ENCODE measurements at places on chromosomes 2 and 18.
A peak's percentile ranks its signal among the peaks of the same experiment; 100 is the strongest.

GRCh38 chr2:238407566-238407965 is 19.2 kb upstream of the ASB1 start:
- no peak for DNase-seq

DNA sequence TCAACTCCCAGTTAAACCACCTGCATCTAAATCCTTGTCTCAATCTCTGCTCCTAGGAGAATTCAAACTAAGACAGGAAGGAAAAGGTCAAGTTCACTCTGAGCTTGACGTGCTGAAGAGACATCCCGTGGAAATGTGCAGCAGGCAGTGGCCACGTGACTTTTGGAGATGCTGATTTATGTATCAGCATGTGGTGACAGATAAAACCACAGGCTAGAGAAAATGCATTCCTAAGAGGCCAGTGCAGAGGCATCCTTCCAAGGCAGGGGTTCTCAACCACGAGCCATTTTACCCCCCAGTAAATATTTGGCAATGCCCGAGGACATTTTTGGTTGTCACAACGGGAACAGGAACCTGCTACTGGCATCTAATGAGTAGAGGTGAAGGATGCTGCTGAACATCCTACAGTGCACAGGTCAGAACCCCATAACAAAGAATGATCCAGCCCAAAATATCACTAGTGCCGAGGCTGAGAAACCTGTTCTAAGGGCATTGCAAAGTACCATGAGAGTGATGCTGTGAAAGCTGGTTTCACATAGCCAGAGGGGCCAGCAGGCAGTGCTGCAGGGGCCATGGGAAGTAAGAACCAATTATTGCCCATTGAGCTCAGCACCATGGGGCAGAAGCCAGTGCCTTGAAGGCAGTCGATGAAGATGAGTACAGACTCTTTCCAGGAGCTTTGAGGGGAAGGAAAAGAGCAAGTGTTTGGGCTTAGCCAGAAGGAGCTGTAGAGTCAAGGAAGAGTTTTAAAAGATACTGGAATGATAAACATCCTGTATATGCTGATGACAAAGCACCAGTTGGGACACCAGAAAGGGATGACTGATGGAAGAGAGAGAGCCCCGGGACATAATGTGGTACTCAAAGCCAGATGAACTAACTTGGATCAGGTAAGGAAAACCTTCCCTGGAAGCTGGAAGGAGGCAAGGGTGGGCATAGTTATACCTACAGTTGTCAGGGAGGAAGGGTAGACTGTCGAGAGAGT is 174.6 kb downstream of the HAUS1 start:
- DNase-seq = peak; percentile 39

DNA sequence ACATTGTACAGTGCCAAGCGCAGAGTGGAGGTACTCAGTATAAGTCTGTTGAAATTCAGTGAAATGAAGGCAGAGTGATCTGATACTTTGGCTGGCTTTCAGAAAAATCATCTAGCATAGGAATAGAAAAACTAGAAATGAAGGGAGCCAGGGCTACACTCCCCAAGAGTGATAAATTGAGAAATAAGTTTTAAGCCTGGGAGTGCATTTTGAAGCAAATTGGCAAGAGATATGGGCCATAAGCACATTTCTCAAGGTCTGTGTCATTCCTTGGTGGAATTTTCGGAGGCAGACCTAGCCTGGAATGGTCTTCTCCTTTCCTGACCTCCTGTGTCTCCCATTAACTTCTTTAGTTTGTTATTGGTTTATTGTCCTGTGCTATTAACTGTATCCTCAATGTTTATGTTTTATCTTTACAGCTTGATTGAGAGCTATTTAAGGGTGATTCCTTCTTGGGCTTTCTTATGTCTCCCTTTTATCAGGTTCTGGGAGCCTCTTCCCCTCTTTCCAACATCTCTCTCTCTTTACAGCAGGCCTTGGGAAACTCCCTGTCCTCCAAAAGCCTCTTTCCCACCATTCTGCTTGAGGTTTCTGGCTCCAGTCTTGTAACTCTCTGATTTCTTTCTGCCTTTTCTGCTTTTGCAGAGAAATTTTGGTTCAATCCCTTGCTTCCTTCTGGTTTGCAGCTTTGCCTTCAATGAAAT is 649.5 kb downstream of the SLC4A3 start:
- DNase-seq = peak; percentile 65

- no peak for DNase-seq
These were observed 127.3 kb upstream of the CXCR4 start for GRCh38 chr2:136245211-136245610.

DNA sequence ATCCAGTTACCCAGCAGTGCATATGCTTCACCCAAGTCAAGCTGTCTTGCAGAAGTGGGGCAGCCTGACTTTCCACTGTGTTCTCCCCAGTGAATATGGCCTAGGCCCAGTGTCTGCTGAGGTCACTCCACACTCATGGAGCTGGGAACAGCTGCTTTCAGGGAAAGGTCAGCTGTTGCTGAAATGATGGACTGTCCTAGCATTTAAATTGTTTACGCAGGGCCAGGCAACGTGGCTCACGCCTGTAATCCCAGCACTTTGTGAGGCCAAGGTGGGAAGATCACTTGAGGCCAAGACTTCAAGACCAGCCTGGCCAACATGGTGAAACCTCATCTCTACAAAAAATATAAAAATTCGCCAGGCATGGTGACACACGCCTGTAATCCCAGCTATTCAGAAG is 86.5 kb downstream of the LIPG start:
- DNase-seq = no peak

GRCh38 chr18:75475228-75475627 is 47.7 kb upstream of the SMIM21 start:
- DNase-seq = peak; percentile 88

DNA sequence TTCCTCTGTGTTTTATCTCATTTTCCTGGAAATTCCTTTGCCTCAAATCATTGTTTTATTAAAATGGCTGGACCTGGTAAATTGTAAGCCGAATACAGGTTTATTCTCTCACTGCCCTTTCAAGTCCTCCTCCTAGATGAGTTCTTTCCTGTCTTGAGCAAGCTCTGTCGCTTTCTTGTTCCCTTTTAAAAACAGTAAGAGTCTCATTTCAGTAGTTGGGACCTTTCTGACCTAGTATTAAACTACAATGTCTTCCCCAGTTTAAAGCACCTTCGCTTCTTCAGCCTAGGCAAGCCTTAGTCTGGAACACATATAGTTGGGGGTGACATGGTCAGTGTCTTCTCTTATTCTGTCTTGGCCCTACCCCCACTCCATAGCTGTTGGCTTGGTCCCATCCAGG is 40.9 kb upstream of the SP140L start:
- no peak for DNase-seq

DNA sequence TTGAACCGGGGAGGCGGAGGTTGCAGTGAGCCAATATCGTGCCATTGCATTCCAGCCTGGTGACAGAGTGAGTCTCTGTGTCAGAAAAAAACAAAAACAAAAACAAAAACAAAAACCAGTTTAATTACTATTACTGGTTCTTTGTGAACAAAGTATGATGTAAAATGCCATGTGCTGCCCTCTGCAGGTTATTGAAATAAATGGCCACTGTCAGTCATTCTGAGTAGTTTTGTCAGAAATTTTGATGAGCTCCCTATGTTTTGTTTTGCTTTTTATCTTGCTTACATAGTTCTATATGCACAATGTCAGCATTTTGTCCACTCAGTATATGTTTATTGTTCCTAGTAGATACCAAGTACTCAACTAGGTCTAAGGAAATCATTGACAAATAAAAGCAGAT is 423.6 kb upstream of the CHST9 start:
- DNase-seq = no peak

DNA sequence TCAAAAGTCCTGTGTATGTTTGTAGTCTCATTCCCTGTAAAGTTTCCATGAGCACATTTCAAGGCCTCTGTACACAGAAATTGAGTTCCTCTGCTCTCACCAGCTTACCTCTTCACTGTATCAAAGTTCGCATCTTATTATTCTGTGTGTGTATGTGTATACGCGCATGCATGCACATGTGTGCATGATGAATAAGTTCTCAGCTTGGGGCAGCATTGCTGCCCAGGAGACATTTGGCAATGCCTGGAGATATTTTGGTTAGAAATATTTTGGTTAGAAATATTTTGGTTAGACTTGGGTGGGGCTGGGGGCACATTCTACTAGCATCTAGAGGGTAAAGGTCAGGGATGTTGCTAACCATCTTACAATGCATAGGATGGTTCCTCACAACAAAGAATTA is 23.4 kb downstream of the TCF7L1 start:
- no peak for DNase-seq

- DNase-seq = no peak
These were observed 53.5 kb upstream of the UBE2F start for GRCh38 chr2:237913193-237913917.

DNA sequence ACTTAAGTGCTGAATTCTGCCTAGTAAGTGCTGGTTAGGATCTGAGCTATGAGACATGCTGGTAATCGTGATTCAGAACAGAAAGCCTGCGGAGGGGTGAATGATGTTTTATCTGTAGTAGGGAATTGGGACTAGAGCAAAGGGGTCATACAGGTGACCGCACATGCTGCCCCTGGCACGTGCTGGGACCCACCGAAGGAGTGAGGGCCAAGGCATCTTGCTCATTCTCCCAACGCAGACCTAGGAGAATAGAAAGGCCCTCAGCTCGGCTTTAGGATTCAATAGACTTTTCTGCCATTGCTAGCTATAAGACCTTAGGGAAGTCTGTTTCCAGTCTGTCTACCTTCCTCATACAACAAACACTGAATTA is 8.8 kb upstream of the SMAD7 start:
- no peak for DNase-seq

GRCh38 chr2:151237422-151238025 is 24.1 kb downstream of the RBM43 start:
- DNase-seq = no peak

DNA sequence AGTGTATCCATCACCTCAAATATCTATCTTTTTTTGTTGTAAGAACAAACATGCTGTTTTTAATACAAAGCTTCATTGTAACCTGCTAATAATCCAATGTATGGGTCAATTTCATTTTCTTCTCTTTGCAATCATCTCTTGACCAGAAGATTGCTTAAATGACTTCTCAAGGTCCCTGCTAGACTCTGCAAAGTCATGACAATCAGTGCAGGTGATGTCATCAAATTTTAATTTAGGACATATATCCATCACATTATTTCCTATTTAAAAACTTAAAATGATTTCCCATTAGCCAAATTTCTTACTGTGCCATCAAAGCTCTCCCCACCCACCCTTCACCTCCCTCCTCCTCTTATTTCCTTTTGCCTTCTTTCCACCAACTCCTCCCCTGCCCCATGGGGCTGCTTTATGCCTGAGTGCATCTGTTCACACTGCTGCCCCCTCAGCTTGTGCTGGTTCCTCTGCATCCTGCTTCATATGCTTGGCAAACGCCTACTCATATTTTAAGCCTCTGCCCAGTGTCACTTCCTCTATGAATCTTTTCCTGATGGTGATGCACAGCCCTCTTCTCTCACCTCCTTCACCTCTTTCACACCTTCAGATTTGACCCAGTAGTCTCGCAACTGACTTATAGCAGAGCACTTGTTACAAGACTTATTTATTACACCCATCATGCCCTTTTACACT is 20.3 kb downstream of the PLEK start:
- DNase-seq = no peak

- DNase-seq = no peak
These were observed 1015.1 kb upstream of the PIK3C3 start for GRCh38 chr18:40939656-40940515.

GRCh38 chr2:176149939-176150583 is 1.3 kb upstream of the HOXD4 start:
- no peak for DNase-seq

GRCh38 chr18:57998461-57998860 is 45.6 kb upstream of the NEDD4L start:
- DNase-seq = no peak

GRCh38 chr18:53375621-53376020 is 848.8 kb downstream of the MBD2 start:
- DNase-seq = no peak

DNA sequence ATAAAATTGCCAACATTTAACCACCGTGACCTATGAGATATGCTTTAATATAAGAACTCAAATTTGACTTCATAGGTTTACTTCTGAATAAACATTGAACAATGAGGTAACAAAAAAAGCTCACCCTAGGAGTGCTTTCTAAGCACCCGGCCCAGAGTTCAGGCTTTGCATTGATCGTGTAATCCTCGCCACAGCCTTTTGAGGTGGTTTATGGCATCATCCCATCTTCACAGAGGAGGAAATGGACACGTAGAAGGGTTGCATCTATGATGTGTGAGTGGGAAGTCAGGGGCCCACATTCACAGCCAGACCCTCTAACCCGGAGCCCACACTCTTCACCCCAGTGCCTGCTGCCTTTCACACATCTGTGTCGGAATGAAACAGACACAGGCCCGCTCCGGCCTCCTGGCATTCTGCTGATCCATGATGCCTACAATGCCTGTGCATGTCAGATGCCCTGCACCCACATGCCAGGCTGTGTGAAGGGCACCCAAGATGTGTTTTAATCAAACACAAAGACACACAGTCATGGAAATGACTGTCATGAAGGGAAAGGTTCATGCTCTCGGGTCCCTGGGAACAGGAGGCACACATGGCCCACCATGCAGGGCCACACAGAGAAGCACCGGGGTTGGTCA is 48.6 kb upstream of the RPL31 start:
- no peak for DNase-seq

DNA sequence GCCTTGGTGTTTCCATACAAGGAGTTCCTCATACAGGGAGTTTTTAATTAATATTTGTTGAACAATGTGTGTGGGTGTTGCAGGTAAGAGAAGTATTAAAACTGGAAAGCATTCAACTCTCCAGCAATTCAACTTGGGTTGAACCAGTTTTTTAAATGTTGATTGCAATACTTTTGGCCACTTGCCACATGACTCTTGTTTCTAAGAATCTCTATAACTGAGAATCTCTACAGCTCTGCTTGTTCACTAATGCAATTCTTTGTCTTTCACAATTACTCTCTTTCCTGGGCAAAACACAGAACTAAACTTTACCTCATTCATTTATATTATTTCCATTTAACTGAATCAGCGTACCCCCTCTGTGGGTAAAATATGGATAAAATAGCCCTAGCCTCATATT is 429.4 kb downstream of the ARHGAP15 start:
- DNase-seq = peak; percentile 52

DNA sequence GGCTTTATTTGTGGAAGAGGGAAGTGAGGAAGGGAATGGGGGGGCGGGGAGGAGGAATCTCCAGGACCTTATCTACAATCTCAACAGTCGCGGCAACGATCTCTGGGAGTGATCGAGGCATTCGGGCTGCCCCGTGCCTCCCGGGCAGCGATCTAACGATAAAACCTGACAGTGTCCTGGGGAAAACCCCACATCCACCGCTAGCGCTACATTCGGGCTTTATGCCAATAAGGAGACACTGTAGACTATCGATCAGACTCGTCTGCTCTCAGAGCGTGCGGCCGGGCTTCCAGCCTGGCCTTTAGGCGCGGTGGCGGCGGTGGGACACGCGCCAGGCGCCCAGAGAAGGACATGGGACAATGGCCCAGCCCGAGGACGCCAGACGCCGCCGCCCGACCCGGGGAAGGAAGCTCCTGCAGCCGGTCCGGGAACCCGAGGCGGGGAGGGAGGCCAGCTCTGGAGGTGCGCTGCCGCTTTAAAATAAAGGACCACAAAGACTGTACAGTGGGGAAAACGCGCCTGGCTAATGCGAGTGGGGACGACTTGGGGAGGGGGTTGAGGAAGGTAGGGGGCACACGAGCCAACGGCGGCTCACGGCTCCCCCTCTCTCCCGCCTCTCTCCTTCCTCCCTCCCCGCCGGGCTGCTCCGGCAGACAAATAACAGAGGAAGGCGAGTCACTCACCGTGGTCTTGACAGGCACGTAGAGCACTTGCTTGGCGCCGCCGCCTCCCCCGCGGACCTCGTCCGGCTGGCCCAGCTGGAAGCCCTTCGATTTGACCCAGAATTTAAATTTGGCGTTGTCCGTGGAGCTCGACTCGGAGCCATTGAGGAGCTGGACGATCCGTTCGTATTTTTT is 2.2 kb downstream of the NOL4 start:
- no peak for DNase-seq
